ENCODE measurements at places on chromosomes 3 and 15.

DNA sequence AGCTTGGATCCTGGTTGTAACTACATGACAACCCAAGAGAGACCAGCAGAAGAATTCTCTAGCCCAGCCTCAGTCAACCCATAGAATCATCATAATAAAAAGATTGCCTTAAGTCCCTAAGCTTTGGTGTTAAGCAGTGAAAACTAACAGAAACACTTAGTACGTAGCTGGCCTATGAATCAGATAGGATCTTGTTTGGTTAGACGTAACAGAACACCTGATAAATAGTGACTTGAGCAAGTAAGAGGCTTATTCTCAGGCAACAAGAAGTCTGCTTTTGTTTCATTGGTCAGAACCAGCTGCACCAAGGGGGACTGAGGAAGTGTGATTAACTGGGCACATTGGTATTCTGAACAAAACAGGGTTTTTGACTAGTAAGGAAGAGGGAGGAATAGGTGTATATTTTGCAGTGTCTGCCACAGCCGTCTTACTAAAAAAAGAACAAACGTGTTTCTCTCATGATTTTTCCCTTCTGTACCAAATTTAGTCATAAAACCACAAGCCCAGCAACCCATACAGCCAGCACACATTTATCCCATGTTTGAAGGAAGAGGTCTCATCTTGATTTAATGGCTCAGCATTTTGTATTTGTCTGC, 53.3 kb upstream of the GLCE start:
- DNase-seq, result no peak

DNA sequence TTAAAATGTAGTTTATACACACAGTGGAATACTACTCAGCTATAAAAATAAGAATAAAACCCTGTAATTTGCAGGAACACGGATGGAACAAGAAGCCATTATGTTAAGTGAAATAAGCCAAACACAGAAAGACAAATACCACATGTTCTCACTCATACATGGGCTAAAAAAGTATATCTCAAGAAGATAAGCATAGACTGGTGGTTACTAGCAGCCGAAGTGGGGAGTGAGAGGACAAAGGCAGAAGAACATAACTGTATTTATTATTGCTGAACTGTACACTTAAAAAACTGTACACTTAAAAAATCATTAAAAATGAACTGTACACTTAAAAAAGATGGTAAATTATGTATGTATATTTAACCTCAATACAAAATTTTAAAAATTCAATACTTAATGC, 11.0 kb downstream of the UBE3A start:
- no peak for DNase-seq

- DNase-seq, result no peak
Observed at GRCh38 chr3:124920718-124921117, 13.8 kb downstream of the MUC13 start.

DNA sequence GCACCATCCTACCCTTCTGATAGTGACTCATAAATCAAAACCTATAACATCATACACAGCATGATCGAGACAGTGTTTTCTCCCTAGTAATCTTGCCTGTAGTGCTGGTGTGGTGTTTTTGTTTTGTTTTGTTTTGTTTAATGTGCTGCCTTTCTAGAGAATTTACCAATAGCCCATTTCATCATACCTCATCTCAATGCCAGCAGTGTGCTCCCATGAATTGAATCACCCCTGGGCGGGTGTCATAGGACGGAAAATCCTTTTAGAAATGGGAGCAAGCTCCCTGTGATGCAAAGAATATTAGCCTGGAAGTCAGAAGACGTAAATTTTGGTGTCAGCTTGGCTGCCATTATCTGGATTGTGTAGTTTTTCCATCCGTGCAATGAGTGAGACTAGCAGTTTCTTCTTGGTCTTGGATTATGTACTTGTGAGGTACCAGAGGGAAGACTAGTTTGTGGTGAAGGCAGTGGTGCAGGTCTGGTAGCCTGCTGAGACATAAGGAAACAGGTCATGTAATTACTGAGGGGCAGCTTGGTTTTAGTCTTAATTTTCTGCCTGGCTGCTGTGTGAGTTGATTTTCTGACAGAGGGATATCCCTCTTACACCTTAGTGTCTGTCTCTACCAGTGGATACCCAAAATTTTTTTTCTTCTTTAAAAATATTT, 29.9 kb downstream of the IGSF10 start:
- no peak for DNase-seq

DNA sequence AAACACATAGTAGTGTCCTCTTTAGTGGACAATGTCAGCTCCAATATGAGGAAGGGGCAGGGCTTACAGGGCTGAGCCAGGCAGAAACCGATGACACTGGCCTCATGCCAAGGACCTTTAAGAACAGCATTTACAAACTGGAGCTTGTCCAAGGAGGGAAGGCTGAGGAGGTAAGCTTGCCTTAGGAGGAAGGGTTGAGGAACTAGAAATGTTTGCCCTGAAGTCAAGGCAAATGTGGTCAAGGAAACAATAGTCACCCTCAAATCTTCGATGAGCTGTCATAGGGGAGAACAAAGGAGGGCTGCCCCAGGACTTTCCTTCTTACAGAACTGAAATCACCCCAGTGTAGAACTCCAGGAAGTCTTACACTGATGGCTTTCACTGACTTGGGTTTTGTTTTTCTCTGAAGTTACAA, 136.4 kb downstream of the LIPC start:
- DNase-seq, result no peak

DNA sequence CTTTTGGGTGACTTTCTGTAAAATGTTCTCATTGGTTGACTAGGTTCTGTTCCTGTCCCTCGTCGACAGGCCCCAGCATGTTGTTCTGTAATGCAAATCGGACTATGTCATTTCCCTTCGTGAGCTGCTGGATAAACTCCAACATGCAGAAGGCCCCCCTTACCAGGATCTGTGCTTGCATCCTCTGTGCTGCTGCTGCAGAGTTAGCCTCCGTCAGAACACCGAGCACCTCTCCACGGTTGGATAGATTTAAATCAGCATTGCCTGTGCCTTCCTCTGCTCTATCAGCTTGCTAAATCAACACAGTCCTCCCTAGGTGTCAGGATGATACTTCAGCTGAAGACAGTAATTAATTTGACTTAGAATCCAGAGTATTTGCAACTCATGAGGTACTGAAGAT, 12.7 kb upstream of the MINDY4B start:
- DNase-seq, result no peak

- no peak for DNase-seq
Observed at GRCh38 chr3:67946436-67946835, 292.0 kb upstream of the SUCLG2 start.

GRCh38 chr3:187125319-187126031, 13.8 kb downstream of the RPL39L start:
- no peak for DNase-seq

- no peak for DNase-seq
Observed at GRCh38 chr15:92884436-92885223, 15.5 kb upstream of the CHD2 start.

GRCh38 chr15:98997755-98998154, 9.8 kb downstream of the PGPEP1L start:
- no peak for DNase-seq

GRCh38 chr3:37987315-37987697, 3.3 kb upstream of the VILL start:
- no peak for DNase-seq

GRCh38 chr3:107208100-107208499, 169.1 kb upstream of the CCDC54 start:
- no peak for DNase-seq

DNA sequence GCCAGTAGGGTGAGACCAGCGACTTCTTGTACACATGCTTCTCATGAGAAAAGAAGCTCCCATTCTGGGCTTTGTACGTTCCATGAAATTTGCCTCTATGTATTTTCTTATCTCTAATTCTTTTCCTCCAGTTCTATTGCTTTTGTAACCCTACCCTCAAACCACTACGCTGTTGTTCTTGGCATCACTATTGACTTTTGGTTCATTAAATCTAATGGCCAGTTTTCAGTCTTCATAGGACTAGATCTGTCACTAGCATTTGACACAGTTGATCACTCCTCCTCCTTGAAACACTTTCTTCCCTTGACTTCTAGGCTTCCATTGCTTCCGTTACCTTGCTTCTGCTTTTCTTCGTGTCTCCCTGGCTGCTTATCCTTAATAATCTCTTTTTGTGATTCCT, 121.7 kb upstream of the GOLGA6L4 start:
- DNase-seq, result no peak

- no peak for DNase-seq
Observed at GRCh38 chr3:173135059-173135458, 6.0 kb downstream of the SPATA16 start.

- no peak for DNase-seq
Observed at GRCh38 chr3:46853441-46854415, 9.5 kb downstream of the MYL3 start.

GRCh38 chr3:110968076-110968475, 103.5 kb upstream of the NECTIN3 start:
- DNase-seq, result no peak

DNA sequence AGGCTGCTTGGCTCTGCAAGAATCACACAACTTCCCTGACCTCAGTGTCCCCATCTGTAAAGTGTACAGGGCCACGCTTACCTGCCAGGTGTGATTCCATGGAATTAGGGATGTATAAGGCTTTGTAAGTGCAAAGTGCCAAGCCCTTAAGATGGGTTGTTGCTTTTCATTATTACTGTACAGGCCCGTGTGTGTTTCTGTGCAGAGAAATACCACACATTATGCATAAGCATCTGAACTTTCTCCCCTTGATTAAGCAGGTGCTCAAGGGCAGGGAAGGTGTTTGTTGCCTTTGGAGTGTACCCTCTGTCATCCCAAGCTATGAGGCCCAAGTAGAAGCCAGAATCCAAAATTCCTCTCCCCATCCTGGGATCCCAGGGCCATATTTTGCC, 13.6 kb upstream of the HRH1 start:
- DNase-seq, result no peak

GRCh38 chr3:22634433-22634832, 568.7 kb upstream of the UBE2E2 start:
- DNase-seq, result no peak

GRCh38 chr15:84889313-84889990, 5.0 kb downstream of the SLC28A1 start:
- DNase-seq, result no peak

GRCh38 chr15:87269566-87269965, 987.0 kb downstream of the NTRK3 start:
- DNase-seq, result no peak

DNA sequence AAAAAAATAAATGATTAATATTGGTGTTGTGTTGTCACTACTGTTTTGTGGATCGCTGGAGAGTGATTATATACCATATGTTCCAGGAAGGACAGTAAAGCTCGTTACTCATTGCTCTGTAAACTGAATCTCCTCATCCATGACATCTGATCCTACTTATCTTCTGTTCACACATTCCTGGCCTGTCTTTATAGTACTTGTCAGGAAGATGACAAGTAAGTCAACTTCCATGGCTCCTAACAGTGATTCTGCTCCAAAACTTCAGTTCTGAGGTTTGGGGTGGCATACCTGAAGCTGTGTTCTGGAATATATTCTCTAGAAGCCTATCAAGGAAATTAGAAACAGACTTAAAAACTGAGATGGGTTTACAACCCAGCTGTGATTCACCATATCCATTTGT, 288.9 kb downstream of the ZBBX start:
- no peak for DNase-seq

DNA sequence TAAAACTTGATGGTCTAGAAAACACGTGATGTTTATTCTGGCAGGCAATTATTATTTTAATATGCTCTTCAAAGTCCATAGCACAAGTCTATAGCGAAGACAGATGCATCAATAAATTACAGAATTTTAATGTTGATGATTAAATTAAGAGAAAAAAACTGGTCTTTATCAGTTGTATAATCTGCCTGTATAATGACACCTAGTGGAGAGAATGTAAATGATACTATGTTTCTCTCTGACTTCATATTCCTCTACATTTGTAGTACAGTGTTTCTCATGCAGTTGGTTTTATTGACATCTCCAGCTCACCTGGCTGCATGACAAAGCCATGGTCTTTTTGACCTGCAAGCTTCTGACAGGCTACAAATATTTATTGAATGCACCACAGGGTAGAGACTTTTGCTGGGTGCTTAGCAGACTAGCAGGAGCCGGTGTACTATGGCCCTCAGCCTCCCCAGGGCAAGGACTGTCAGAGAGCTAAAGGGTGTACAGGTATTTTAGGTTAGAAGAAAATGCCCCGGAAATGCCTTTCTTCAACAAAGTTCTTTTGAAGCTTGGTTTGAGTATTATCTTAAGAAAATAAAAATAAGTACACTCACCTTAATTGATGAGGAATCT, 289.9 kb downstream of the GAP43 start:
- DNase-seq, result no peak

DNA sequence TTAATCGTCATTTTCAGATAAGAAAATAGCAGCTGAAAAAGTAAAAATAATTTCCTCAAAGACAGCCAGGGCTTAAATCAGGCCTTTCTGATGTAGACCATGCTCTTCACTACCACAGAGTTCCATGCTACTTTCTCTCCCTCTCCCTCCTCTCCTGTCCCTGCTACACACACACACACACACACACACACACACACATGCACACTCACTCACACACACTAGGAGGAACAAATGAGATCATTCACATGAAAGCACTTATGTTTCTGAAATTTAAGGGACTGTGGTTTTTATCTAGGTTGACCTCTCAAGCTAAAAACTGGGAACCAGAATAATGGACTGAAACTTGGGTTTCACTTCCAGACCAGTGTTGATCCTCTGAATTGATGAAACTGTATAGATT, 4.1 kb upstream of the PSMA4 start:
- no peak for DNase-seq

- no peak for DNase-seq
Observed at GRCh38 chr3:188367678-188368077, 213.7 kb downstream of the LPP start.

DNA sequence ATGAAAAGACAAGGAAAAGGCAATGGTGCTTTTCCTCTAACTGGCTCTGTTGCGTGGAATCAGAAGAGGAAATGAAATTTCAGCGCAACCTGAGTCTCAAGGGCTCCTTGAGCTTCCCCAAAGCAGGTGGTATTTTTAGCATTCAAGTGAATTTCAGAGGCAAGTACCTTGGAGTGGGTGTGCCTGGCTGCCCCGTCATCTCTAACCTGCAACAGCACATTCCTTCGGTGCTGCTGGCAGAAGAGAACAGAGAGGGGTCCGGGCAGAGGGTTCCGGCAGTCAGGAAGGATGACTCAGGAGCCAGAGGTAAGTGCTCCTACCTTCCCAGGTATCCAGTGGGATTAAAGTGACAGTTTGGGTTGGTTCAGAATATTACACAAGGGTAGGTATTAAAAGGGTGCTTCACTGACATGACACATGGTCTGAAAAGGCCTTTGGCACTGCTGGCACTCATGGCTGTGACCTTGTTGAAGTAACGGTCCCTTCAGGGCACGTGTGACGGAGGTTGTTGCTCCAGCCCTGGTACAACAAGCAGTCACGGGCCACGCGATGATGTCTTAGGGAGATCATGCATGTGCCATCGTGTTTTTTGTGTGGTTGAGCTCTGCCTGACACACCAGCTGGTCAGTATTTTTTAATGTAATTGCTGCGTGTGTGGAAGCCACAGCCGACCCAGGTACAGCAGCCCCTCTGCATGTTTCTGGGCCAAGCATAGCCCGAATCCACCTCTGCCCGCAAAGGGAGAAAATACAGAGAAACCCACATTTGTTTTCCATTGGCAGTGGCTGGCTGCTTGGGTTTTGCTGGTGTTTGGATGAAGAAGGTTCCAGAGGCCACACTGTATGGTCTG, 75.7 kb downstream of the LRRK1 start:
- no peak for DNase-seq

GRCh38 chr3:157148196-157148889, 11.6 kb downstream of the CCNL1 start:
- DNase-seq, result no peak
